ENCODE measurements at places on chromosomes 5 and 9.

DNA sequence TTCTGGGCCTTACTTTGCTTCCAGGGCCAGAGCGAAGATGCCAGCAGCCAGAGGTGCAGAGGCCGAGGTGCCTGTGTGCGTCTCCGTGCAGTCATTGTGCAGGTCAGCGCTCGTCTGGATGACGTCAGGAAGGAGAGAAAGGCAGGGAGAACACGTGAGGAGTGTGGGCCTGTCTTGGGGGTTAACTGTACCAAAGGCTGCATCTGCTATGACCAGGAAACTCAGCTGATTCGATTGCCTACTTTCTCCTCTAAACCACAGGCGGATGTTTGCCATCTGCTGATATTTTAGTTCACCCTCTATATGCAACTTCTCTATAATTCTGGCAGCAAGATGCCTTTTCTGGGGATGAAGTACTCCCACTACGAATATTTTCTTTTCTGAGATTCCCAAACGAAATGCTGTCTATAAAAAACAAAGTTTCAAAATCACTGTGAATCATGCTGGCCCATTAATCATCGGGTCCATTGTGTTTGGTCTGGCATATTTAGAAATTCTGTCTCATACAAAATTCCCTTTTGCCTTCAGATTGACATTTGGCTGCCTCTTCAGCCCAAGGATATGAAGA is 24.8 kb downstream of the PCSK1 start:
- DNase-seq = peak; percentile 98

GRCh38 chr5:50593681-50594080 is 72.8 kb upstream of the PARP8 start:
- no peak for DNase-seq

DNA sequence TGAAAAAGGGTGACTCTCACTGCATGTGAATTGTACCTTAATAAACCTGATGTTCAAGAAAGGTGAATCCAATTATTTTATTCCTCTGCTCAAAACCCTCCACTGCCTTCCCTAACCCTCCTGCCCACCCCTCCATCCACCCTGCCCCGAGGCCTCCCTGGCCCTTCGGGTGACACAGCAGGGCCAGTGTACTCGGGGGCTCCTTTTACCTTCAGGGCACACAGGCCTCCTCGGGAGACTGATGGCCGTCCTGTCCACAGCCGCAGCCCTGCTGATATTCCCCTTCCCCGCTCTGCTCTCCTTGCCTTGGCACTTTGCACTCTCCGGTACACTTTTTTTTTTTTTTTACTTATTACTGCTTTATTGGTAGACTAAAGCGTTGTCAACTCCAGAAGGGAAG is 234.0 kb downstream of the CACNA1B start:
- no peak for DNase-seq

DNA sequence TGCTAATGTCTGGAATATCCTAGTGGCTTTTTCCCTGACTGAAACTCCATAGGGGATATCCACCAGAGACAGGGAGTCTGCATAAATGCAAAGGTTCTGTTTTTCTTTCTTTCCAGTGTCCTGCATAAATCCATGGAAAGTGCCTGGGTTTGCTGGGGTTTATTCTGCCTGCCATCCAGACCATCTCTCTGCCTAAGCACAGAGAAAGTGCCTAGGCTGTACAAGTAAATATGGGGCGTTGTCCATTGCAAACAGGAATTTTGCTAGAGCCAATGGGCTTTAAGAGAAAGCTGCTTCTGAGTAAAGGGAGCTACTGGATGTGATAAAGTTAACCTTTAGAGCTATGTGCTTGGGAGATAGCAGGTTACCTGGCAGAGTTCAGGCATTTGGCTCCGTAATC is 407.5 kb downstream of the AGTPBP1 start:
- no peak for DNase-seq

- no peak for DNase-seq
Measured at GRCh38 chr5:25439025-25439424, 794.2 kb upstream of the CDH10 start.

GRCh38 chr5:77912721-77913120 is 136.6 kb upstream of the TBCA start:
- DNase-seq = no peak

GRCh38 chr5:163571744-163572143 is 66.3 kb downstream of the MAT2B start:
- peak; percentile 75 for DNase-seq

- peak; percentile 99 for DNase-seq
Measured at GRCh38 chr5:140174465-140175366, at the start of gene CYSTM1. TSS of gene CYSTM1 (plus strand) at chr5:140175188. CDS start at chr5:140194466, 19,278 bp downstream.

- no peak for DNase-seq
Measured at GRCh38 chr5:108420158-108420557, 38.3 kb upstream of the FBXL17 start.

- DNase-seq = no peak
Measured at GRCh38 chr5:54159153-54159892, 151.1 kb downstream of the ARL15 start.

DNA sequence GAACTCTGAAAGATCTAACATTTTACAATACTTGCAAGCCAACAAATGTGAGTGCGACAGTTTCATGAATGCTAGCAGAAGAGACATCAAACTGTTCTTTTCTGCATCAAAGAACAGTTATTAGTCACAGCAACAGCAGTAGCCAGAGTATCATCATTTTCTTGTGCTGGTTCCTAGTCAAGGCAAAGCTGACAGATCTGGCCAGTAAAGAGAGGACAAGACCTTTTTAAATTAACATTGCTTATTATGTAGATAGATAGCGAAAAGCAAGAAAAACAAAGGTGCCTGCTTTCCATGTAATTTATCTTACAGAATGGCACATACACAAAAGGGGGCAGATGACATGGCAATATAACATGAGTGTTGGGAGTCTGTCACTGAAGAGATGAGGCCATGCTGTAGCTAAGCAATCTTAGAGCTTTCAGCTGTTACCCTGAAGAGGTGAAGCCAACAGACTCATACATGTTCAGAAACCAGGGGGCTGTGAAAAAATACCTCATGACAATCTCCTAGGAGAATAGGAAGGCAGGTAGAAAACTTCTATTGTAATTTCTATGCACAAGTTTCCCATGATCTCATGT is 626.6 kb upstream of the TYRP1 start:
- no peak for DNase-seq

DNA sequence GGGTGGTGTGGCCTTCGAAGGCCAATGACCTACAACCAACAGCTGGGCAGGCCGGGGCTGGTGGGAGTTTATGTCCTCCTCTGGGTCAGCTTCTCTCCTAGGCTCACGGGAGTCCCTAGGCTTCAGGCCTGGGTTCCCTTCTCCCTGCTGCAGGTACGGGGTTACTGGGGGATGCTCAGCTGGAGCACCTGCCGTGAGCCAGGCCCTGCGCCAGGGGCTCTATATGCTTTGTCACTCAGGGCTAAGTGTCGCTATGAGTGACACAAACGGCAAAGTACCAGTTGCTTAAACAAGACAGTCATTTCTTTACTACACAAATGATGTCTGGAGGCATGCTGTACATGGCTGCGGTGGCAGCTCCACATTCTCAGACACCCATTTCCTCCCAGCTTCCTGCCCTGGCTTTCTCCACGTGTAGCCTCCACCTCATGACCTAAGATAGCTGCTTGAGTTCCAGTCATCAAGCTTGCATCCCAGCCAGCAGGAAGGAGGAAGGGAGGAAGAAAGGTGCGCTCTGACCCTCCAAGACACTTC is 22.5 kb upstream of the NINJ1 start:
- no peak for DNase-seq

DNA sequence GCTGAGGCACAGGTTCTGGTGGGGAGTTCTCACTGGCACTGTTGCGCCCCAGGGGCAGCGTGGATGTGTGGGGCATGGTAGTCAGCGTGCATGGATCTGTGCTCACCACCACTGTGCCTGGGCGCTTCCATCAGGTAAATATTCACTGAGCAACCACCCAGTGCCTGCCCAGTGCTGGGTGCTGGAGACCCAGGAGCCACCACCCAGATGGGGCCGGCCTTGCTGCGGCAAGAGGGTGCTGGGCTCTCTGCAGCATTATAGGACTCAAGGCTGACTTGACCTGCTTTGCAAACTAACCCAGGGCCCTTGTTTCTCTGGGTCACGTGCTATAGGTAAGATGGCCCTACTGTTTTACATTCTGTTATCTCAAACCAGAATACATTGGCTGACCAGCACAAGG is 60.5 kb downstream of the DAP start:
- DNase-seq = no peak

- no peak for DNase-seq
Measured at GRCh38 chr9:86186696-86187095, 72.8 kb downstream of the C9orf153 start.

DNA sequence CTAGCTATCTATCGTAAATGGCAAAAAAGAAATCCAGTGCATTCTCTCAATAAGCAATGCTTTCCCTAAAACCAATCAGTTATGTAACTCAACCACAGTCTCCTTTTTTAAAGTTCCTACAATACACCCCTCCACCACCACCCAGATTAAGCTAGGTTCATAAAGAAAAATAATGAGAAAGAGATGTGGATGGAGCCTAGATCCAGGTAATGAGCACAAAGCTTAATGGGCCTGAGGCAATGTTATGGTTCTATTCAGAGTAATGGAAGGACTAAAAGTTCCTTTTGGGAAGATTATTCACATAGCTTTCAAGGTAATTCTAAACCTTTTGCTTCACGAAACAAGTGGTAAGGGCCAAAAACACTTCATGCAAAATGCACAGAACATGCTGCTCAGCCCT is 113.5 kb downstream of the MPDZ start:
- DNase-seq = no peak

- no peak for DNase-seq
Measured at GRCh38 chr9:109771796-109772531, 8.0 kb upstream of the PALM2AKAP2 start.

GRCh38 chr9:92680166-92681119 is 10.5 kb upstream of the IPPK start:
- DNase-seq = peak; percentile 88

- DNase-seq = no peak
Measured at GRCh38 chr5:73176250-73176649, 3.3 kb downstream of the TMEM174 start.

- no peak for DNase-seq
Measured at GRCh38 chr5:3595006-3595961, at the start of gene IRX1. TSS of gene IRX1 (plus strand) at chr5:3595832. CDS start at chr5:3596106, 274 bp downstream.

DNA sequence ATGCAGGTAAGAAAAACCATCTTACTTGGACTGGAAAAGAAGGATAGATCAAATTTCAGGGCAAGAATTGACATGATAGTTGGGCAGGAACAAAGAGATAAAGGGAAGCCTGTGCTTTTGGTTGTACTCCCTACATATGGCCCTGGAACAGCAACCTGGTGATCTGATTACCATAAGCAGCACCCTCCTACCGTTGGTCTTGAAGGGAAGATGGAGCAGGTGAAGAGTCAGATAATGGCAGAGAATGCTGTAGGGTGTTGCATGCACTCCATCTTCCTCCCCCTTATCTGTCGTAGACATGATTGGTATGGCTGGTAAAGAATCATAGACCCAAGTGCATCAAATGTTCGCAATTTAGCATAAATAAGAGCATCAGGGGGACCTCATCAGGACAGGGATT is 4.7 kb downstream of the IRGM start:
- no peak for DNase-seq

DNA sequence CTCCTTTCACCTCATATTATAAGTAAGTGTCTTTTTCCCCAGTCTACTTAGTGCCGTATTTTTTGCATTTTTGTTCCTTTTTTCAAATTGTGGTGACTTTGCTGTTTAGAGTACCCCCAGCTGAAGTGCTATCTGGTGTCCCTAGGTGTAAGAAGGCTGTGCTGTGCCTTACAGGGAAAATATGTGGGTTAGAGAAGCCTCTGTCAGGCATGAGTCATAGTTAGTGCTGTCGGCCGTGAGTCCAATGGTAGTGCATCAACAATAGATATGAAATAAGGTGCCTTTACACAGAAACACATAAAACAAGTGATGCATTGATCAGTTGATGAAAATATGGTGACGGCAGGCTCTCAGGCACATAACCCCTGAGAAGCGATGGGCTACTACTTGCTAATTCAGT is 20.1 kb downstream of the SYK start:
- DNase-seq = peak; percentile 45

GRCh38 chr5:54834121-54834842 is 151.1 kb downstream of the ESM1 start:
- no peak for DNase-seq

DNA sequence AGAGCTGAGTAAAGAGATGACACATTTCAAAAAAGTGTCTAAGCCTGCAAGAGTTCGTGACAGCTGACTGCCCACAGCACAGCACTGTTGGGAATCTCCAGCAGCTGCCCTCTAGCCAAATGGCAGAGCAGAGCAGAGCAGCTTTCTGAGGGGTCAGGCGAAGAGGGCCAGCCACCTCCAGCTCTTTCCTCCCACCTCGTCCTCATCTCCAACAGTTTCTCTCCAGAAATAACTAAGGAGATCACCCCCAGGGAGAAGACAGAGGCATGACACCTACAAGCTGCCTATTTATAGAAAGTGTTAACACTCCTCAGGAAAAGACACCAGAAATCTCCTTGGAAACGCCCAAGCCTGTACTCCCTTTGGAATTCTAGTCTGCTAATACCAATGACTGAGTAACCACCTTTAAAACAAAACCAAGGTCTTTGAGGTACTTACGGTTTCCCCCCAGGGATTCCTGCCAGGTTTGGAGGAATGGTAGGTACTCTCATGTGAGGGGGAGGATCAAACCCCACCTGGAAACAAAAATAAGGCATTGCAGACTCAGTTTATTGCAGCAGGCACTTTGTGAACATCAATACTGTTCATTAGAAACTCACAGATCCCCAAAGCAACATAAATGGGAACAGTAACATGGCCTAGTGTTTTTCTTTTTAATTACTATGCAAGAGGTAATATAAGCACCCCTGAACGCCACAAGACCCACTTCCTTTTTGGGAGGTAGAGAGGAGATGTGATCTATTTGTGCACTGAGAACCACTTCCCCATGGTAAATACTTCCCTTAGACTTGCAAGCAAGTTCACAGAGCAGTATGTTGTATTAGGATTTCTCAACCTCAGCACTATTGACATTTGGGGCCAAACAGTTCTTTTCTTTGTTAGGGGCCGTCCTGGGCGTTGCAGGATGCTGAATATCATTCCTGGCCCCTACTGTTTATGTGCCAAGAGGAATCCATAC is 79.3 kb downstream of the TLE1 start:
- DNase-seq = no peak

GRCh38 chr9:15498246-15498995 is 12.3 kb downstream of the PSIP1 start:
- DNase-seq = no peak

DNA sequence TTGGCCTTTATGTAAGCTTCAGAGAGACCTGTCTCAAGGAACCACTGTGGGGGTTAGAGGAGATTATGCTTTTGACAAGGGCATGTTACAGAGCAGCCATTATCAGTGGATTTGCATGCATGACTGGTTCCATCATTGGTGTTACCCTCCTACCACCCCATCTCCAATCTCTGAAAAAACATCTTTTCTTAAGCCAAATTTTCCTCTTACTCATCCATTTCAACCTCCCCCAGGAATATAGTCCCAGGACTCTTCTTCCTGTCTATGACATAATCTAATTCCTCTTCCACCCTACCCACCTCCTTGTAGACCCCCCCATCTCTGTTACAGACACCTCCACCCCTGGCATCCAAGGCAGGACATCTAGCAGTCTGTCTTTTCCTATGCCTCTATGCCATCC is 33.1 kb upstream of the ADRB2 start:
- no peak for DNase-seq
